ENCODE measurements at places on chromosomes 4 and X. TPM values are rescaled to one million over a fixed set of nuclear protein-coding genes. Genes with fewer than 3 reads are reported as not detected.

Gene CLGN
- total RNA-seq: 53.6 TPM

Gene KDM6A
- 16.6 TPM for total RNA-seq

Gene CNKSR2
- 1.0 TPM for total RNA-seq

Gene C4orf50
- not detected for total RNA-seq

Gene CABS1
- total RNA-seq: not detected

Gene GUCY1B1
- total RNA-seq: 17.5 TPM

Gene PPARGC1A
- total RNA-seq: 94.8 TPM

Gene KLF8
- total RNA-seq: 3.2 TPM

Gene RNF212
- 0.30 TPM for total RNA-seq

Gene LINC00632
- 189 TPM for total RNA-seq

Gene CHIC1
- 14.7 TPM for total RNA-seq

Gene KCND1
- total RNA-seq: 1.7 TPM

Gene SLC6A14
- total RNA-seq: not detected

Gene AIFM1
- 141 TPM for total RNA-seq

Gene TKTL1
- total RNA-seq: 14.1 TPM

DNA sequence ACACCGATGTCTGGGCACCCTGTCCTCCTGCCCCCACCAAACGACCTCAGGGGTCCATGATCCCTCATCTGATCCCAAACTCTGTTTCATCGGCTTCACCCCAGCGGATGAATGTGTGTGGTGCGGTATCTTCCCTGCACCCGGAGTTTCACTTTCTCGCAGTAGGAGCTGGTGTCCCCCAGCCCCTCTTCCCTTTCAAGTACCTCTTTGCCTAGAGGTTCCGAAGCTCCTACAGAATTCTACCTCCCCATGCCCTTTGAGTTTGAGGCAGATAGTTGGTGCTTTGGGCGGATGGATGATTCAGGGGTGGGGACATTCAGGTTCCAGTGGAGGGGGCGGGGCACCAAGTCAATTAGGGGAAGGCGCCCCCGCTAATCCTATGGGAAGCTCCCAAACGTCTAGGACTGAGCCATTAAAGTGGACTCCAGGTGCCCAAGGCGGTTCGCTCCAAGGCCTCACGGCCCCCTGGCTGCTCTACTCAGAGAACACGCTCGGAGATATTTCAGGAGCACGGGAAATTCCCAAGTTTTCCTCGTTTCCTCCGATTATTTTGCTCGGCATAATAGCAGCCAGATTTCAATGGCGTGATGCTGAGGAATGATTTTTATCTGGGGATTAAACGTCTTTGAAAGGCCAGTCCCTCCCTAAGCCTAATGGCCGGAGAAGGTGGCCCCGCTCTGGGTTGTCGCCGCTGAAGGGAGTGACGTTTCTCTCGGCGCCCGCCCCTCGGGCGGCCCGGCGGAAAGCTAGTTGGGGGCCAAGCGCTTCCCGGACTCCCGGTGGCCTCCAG lies 1.3 kb downstream of the MSX1 start:
- peak overlapping the region; percentile 79 for H3K4me3 ChIP-seq
- peaks cover 13% of the 10 kb centered on the region for H3K36me3 ChIP-seq
- peaks cover 49% of the 10 kb centered on the region for H3K4me1 ChIP-seq
- H3K27me3 ChIP-seq: peaks cover 92% of the 10 kb centered on the region

- H3K4me3 ChIP-seq: no peak overlapping the region
- H3K4me1 ChIP-seq: no peaks in the 10 kb centered on the region
- H3K27ac ChIP-seq: no peak overlapping the region
- no peaks in the 10 kb centered on the region for H3K36me3 ChIP-seq
Observed at GRCh38 chrX:124229374-124229773, 103.1 kb upstream of the TEX13D start.

DNA sequence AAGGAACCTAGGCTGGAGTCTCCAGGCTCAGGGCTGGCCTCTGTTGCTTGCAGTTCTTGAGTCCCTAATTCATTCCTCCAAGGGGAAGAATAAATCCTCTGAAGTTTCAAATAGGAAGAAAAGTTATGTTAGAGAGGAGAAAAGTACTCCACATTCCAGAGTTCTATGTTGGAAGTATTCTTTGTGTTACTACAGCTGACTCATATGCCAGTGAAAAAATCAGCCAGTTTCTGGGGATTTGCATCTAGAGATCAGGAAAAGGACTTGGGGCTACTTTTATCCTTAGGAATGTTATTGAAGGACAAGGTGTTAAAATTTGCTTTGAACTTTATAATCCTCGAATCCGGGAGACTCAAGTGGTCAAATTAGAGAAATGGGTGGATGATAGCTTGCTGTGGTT lies 11.7 kb upstream of the NUDT9 start:
- H3K36me3 ChIP-seq: no peaks in the 10 kb centered on the region
- H3K4me1 ChIP-seq: no peaks in the 10 kb centered on the region
- no peak overlapping the region for H3K4me3 ChIP-seq

DNA sequence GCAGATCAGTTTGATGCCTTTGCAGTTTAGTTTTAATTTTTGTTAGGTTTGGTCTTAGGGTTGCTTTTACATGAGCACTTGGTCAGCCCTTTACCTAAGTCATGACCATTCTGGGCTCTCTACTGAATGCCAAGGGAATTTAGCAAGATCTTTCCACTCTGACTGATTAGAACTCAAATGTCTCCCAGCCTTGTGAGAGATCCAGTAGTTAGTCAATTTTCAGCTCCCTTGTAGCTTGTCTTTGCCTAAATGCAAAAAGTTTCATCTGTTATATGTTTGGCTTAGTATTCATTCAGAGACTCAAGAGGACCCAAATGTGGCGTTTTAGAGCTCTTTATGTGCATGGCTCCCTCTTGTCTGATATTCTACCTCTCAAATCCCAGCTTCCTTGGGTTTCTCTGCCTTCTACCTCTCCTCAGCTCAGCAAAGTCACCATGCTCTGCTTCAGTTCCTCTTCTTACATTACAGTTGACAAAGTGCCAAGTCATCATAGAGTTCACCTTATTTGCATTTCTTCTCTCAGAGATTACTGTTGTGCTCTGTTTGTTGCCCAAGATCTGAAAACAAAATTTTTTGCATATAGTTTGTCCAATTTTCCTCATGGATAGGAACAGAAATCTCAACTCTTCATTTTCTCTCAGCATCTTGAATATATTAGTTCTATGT lies 17.5 kb upstream of the JAKMIP1 start:
- no peaks in the 10 kb centered on the region for H3K36me3 ChIP-seq
- H3K4me1 ChIP-seq: no peaks in the 10 kb centered on the region
- no peak overlapping the region for H3K27ac ChIP-seq
- peaks cover 41% of the 10 kb centered on the region for H3K27me3 ChIP-seq

DNA sequence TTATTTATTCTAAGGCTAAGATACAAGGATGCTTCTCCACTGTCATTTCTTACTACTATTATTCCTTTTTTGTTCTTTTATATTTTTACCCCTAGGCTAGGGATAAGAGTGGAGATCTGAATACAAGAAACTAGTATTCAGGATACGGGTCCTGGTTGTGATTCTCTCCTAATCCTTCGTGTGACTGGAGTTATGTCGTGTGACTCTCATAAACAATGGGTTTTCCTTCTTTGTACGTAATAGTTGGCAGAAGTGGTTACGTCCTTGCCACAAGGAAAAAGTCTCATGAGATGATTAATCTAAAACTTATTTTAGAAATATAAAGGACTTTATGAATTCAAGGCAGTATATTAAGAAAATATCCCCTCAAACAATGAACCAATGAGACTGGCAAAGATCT lies 497.2 kb upstream of the FAM241A start:
- H3K4me1 ChIP-seq: no peaks in the 10 kb centered on the region
- no peak overlapping the region for H3K27ac ChIP-seq
- no peaks in the 10 kb centered on the region for H3K36me3 ChIP-seq
- no peak for DNase-seq
- H3K27me3 ChIP-seq: no peaks in the 10 kb centered on the region
- no peak overlapping the region for H3K4me3 ChIP-seq

- H3K27ac ChIP-seq: no peak overlapping the region
- DNase-seq: no peak
Observed at GRCh38 chrX:21972046-21972445, 31.5 kb downstream of the SMS start.

- no peaks in the 10 kb centered on the region for H3K27me3 ChIP-seq
- H3K36me3 ChIP-seq: no peaks in the 10 kb centered on the region
- no peak overlapping the region for H3K27ac ChIP-seq
Observed at GRCh38 chr4:44231006-44231405, 217.6 kb downstream of the KCTD8 start.

- H3K27me3 ChIP-seq: no peaks in the 10 kb centered on the region
- no peak overlapping the region for H3K27ac ChIP-seq
- no peaks in the 10 kb centered on the region for H3K36me3 ChIP-seq
- H3K4me3 ChIP-seq: no peak overlapping the region
- H3K4me1 ChIP-seq: no peaks in the 10 kb centered on the region
- no peak for DNase-seq
Observed at GRCh38 chrX:120824021-120824420, 51.6 kb downstream of the CT47B1 start.

DNA sequence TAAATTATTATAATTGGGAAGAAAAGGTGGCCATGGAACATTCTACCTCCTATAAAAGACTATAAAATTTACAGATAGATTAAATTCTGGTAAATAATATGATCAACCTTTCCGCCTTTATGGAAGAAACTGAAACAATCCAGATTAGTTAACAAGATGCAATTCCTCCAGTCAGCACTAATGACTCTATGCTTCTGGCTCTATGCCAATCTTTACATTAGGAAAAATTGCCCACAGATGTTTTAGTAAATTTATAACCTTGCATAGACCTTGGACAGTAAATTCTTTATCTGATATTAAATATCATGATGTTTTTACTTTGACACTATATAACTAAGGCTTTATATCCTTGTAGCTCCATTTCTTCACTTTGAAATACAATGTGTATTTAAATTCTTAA lies 2302.5 kb downstream of the ARAP2 start:
- H3K4me3 ChIP-seq: no peak overlapping the region
- H3K27me3 ChIP-seq: no peaks in the 10 kb centered on the region
- H3K4me1 ChIP-seq: no peaks in the 10 kb centered on the region
- no peaks in the 10 kb centered on the region for H3K36me3 ChIP-seq
- H3K27ac ChIP-seq: no peak overlapping the region

GRCh38 chr4:6446130-6446482 lies 26.3 kb downstream of the PPP2R2C start:
- H3K4me3 ChIP-seq: no peak overlapping the region
- H3K27ac ChIP-seq: no peak overlapping the region
- H3K36me3 ChIP-seq: no peaks in the 10 kb centered on the region
- H3K4me1 ChIP-seq: peaks cover 13% of the 10 kb centered on the region
- H3K27me3 ChIP-seq: peaks cover 6% of the 10 kb centered on the region

DNA sequence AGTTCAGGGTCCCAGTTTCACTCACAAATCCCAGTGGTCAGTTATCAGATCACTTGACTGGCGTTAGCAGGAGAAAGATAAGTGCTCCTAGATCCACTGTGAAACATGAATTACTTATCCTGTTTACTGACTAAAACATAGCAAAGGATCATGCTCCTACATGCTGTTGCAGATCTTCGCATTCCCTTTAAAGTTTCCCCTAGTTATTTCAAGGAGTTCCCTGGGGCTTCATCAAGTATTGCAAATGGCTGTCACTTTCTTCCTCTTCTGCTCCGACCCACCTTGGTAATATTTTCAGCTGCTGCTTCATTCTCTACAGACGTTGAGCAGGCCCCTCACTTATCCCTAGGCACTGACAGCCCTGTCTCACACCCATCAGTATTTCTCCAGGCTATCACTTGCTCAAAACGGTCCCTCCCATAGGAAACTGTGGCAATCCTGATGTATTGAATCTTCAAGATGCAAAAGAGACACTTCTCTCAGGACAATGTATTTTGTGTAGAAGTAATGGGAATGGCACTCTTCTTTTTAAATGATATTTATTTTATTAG lies 466.0 kb downstream of the INPP4B start:
- H3K27me3 ChIP-seq: no peaks in the 10 kb centered on the region
- H3K36me3 ChIP-seq: no peaks in the 10 kb centered on the region
- no peak for DNase-seq

- no peaks in the 10 kb centered on the region for H3K4me1 ChIP-seq
- H3K27me3 ChIP-seq: no peaks in the 10 kb centered on the region
- H3K27ac ChIP-seq: no peak overlapping the region
- no peak overlapping the region for H3K4me3 ChIP-seq
- no peaks in the 10 kb centered on the region for H3K36me3 ChIP-seq
Observed at GRCh38 chr4:102104278-102104677, 241.0 kb downstream of the SLC39A8 start.

DNA sequence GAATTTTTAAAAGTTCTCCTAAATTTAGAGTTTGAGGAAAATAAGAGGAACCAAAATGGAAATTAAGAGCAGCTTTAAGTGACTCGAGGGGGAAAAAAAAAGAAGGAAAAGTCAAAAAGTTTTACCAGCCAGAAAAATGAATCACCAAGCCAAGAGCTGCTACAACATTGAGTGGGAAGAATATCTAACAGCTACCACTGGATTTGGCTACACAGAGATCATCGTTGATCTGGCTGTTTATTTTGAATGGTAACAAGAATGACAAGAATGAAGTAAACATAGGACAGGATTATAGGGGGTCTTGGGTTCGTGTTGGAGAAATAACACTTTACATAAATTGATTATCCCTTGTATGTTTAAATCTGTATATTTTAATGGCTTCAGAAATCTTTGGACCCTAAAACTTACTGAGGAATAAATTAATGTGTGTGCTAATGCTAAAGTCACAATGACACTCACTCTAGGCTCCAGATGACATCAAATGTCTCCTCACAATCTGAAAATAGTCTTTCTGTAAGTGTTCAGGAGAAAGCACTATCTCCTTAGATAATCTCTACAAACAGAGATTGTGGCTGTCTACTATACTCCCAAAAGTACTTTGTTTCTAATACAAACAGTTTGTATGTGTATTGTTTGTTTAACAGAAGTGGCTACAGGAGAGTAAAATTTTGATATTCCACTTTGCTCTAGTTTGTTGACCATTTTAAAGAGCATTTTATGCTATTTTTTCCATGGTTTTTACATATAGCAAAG lies 3.1 kb upstream of the CSN3 start:
- H3K4me3 ChIP-seq: no peak overlapping the region
- DNase-seq: no peak
- no peaks in the 10 kb centered on the region for H3K36me3 ChIP-seq
- H3K4me1 ChIP-seq: no peaks in the 10 kb centered on the region
- H3K27ac ChIP-seq: no peak overlapping the region

DNA sequence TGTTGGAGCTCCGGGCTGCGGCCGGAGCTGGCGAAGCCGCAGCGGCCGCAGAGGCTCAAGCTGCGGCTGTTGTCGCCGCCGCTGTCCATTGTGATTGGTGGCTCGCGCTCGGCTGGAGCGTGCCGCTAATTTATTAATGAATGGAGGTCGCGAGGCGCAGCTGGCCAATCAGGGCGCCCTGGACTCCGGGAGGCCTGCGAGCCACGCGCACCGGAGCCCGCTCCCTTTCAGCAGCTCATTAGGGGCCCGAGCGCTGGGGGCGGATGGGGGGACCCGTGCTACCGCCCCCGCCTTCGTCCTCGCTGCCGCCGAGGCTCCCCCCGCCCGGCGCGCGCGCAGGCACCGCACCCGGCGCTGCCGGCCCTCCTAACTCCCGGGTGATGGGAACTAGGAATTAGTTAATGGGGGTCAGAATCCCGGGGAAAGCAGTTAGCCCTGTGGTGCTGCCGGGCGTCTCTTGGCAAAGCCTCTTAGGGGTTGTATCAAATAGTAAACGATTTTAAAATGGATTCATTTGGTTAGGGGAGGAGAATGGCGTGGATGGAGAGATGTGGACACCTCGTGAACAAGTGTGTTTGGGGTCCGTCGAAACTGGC lies 589 bp upstream of the NEUROG2 start:
- H3K27me3 ChIP-seq: peaks cover 97% of the 10 kb centered on the region
- H3K4me3 ChIP-seq: peak overlapping the region; percentile 62
- no peaks in the 10 kb centered on the region for H3K36me3 ChIP-seq

GRCh38 chrX:135625995-135626394 lies 87.4 kb upstream of the CT45A1 start:
- H3K36me3 ChIP-seq: no peaks in the 10 kb centered on the region
- H3K27ac ChIP-seq: no peak overlapping the region
- no peaks in the 10 kb centered on the region for H3K4me1 ChIP-seq
- no peak for DNase-seq

GRCh38 chrX:85215946-85216345 lies 27.6 kb downstream of the SATL1 start:
- no peaks in the 10 kb centered on the region for H3K27me3 ChIP-seq
- H3K4me3 ChIP-seq: no peak overlapping the region
- H3K4me1 ChIP-seq: no peaks in the 10 kb centered on the region
- no peak for DNase-seq
- no peak overlapping the region for H3K27ac ChIP-seq

Data from heart right ventricle (tissue), 16 donors.